NCI-H2171 (cell line): ENCODE measurements at places on chromosomes 4 and X.

DNA sequence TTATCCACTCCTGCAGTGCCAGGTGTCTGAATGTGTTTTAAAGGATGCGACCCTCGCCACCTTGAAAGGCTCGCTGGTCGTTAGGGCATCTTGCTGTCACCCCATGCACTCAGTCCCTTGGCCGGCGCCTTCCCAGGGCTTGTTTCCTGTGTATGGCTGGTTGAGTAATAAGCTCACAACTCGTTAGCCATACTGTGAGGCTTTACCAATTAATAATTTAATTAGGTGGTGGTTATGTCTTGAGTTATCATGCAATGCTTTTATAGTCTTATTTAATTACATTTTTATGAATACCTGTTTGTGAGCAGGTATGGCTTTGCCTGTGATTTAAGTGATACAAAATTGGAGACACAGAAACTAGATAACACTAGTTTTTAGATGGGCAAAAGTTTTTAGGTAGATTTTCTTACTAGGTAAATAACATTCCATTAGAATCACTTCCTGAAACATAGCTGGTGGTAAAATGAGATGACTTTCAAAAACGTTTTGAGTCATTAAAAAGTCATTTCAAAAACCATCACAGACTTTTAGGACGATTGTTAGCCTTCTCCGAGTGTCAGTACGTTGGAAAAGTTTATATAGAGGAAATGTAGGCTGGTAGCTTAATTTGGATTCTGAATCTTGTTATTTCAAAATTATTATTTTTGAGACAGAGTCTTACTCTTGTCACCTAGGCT lies 18.2 kb downstream of the PTTG2 start:
- no peak for DNase-seq

- no peak for DNase-seq
Observed at GRCh38 chr4:102627831-102628523, 126.8 kb downstream of the NFKB1 start.

DNA sequence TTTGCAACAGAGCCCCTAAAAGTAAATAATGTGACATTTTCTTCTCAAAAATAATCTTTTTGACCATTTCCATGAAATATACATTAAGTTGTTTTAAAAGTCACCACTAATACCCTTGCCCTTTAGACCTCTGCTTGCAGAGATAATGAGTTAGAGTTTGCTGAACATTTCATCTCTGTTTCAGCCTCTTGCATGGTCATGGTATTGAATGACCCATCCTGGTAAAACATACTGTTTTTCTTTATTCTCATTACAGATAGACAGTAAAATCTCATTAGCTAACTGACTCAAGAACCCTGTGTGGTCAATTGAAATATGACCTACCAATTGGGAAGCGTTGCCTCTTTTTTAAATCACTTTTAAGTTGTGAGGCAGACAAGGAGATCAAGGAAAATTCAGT lies 916.7 kb downstream of the PDHA2 start:
- DNase-seq = no peak

- no peak for DNase-seq
Observed at GRCh38 chr4:40241941-40242340, 45.1 kb downstream of the RHOH start.

DNA sequence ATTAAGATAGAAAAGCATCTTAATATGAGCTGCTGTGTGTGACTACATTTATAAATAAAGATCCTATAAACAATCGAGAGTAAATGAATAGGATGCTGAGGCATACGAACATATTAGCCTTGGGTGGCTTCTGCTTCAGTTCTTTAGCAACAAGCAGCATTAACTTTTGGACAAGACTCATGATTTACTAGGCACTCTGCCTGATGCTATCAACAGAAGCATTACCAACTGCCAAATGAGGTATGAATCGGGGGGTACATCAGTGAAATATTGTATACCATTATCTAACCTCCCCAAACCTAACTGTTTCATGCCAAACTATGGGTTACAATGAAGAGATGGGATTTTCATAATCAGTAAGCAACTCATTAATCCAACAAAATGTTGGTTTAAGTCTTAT lies 113.1 kb downstream of the RAB28 start:
- DNase-seq = no peak

GRCh38 chr4:138174981-138175794 lies 67.0 kb downstream of the SLC7A11 start:
- DNase-seq = peak; percentile 74

DNA sequence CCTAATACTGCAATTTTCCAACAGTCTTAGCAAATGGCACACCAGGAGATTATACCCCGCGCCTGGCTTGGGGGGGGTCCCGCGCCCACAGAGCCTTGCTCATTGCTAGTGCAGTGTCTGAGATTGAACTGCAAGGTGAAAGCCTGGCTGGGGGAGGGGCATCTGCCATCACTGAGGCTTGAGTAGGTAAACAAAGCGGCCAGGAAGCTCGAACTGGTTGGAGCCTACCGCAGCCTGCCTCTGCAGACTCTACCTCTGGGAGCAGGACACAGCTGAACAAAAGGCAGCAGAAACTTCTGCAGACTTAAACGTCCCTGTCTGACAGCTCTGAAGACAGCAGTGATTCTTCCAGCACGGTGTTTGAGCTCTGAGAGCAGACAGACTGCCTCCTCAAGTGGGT lies 172.8 kb upstream of the NAP1L5 start:
- DNase-seq = no peak

- DNase-seq = no peak
Observed at GRCh38 chr4:153084224-153084979, 119.8 kb upstream of the TRIM2 start.

DNA sequence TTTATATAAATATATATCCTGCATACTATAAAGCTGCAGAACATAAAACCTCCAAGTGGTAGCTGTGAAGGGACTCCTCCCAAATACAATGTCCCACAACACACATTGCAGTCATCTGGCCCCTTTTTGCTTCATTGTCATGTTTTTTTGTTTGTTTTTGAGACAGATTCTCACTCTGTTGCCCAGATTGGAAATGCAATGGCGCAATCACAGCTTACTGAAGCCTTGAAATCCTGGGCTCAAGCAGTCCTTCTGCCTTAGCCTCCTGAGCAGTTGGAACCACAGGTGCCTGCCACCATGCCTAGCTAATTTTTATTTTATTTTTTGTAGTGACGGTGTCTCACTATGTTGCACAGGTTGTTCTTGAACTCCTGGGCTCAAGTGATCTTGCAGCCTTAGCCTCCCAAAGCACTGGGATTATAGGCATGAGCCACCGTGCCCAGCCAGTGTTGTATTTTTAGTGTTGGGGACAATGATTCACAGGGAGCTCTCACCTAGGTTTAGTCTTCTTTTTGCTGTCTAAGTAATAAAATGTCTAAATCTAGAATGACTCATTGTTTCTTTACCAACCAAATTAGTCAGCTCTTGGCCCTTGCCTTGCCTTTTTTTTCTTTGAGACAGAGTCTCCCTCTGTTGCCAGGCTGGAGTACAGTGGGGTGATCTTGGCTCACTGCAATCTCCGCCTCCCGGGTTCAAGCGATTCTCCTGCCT lies 24.0 kb upstream of the XIAP start:
- DNase-seq = no peak

- no peak for DNase-seq
Observed at GRCh38 chrX:74453178-74453577, 31.9 kb downstream of the SLC16A2 start.

- DNase-seq = no peak
Observed at GRCh38 chrX:107396783-107397182, 52.7 kb upstream of the FRMPD3 start.

DNA sequence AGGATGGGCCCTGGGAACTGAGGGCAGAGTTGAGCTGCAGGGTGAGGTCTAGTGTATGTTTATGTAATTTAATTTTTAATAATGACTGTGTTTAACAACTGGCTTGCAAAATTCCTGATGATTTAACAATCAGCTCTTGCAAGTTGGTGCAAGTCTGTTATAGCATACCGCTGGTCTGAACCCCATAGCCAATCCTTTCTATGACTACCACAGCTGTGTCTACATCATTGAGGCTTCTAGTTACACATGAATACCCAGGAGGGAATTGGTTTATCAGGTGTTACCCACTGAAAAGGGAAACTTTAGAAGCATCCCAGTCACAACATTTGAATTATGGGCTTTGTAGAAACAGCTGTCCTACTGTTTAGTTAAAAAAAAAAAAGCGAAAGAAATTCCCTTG lies 38.3 kb downstream of the SUPT20HL1 start:
- DNase-seq = peak; percentile 31

DNA sequence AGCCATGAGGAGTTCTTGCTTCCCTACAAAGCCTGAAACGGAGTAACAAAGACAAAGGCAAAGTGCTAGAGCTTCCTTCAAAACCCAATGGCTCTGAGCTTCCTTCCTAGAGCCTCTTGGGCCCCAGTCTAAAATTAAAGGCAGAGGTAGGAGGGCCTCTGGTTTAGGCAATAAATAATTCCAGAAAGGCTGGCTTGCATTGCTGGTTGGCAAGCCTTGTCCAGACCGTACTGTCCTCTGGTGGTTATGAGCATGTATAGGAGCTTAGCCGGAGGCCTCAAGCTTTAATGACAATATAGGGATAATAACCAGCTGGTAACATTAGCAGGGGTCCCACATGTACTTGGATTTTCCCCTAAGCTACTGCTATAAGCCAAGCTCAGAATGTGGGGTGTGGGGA lies 237.3 kb downstream of the AR start:
- no peak for DNase-seq

DNA sequence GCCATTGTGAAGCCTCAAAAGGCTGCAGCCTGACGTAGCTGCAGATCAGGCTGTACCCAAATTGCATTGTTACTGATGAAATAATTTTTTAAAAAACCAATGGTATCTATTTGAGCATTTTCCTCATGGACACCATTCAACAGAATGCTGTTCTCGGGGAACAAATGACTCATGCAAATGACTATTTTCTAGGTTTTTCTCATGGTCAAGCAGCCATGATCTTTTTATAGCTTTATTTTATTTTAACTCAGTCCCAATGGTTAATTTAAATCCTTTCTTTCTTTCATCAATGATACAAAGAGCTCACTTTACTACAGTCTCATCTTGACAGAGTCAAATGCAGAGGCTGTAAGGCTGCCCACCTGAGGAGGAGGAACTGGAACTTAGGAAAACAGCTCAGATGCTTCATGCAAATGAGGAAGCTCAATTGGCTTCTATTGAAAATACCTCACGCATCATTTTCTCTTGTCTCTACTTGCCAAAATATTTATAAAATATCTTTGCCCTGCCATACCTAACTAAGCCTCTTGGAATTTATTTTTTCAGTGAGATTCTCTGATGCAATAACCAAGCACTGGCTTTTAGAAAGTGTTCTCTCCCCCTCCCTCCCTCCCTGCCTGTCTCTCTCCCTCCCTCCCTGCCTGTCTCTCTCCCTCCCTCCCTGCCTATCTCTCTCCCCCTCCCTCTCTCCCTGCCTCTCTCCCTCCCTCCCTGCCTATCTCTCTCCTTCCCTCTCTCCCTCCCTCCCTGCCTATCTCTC lies 81.0 kb downstream of the SORBS2 start:
- DNase-seq = no peak

DNA sequence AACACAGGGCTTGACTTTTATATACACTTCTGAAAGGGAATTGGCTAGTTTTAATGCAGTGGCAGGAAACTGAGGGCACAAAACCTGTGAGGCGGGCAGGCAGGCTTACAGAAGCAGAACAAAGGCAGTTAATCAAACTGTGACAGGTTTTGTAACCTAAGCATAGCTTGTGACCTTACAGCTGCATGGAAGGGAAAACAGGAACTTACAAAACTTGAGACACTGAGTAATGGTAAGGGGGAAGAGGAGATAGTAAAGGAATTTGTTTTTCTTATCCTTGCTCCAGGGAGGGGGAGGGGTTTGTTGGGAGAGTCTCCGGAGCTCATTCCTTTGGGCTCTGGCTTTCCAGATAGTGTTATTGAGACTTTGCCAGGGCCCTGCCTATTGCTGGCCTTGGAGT lies 55.6 kb downstream of the SLITRK4 start:
- no peak for DNase-seq

- peak; percentile 43 for DNase-seq
Observed at GRCh38 chr4:112889619-112890527, 159.6 kb upstream of the ANK2 start.

GRCh38 chr4:105483840-105484239 lies 10.0 kb upstream of the PPA2 start:
- no peak for DNase-seq

DNA sequence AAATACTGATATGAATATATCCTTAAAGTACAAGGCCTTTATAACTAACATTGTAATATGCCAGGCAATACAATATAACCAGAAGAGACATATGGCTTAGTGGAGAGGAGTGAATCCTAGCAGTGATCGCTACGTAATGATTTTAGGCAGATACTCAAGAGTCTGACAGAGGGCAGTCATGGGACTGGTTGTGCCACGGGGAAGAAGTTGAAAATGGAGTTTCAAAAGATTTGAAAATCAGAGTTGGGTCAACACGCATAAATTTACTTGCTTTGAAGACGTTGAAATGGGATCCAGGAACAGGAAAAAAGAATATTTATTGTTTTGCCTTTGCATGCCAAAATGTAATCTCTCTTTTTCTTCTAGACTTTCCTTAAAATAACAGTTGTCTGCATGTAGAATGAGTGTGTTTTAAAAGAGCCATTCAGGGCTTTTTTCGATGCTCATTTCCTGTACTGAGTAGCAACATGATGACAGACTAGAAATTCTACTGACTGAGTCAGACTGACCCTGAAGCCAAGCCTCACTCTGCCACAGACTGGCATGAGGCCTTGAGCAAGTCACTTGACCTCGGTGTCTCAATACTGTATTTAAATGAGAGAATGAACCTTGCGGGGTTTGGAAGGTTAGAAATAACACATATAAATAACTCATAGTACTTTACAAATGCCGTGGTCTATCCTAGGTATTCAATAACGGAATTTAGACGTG lies 8.1 kb upstream of the SMS start:
- DNase-seq = no peak

DNA sequence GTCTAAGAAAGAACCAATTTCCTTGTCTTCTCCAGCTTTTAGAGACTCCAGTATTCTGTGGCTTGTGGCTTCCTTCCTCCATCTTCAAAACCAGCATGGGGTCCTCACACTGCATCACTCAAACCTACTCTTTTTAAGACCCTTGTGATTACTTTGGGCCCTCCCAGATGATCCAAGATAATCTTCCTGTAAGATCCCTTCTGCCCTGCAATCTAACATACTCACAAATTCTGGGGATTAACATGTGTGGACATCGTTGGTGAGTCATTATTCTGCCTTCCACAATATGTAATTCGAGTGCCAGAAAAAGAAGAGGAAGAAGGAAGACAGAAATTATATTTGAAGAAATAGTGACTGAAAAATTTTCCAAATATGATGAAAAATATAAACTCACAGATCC lies 47.9 kb downstream of the BEND4 start:
- no peak for DNase-seq

- no peak for DNase-seq
Observed at GRCh38 chr4:107619731-107620130, 100.3 kb downstream of the PAPSS1 start.

GRCh38 chr4:94262163-94263016 lies 54.7 kb downstream of the SMARCAD1 start:
- no peak for DNase-seq

- DNase-seq = peak; percentile 52
Observed at GRCh38 chr4:87092389-87093141, 127.9 kb downstream of the KLHL8 start.

- no peak for DNase-seq
Observed at GRCh38 chr4:128155874-128156456, 94.9 kb downstream of the LARP1B start.
